ENCODE measurements at places on chromosomes 6 and 20.

GRCh38 chr6:10585209-10585845 is 64.2 kb downstream of the GCNT2 start:
- no peak for DNase-seq

- no peak for DNase-seq
Measured at GRCh38 chr6:139600343-139600742, 225.9 kb upstream of the CITED2 start.

DNA sequence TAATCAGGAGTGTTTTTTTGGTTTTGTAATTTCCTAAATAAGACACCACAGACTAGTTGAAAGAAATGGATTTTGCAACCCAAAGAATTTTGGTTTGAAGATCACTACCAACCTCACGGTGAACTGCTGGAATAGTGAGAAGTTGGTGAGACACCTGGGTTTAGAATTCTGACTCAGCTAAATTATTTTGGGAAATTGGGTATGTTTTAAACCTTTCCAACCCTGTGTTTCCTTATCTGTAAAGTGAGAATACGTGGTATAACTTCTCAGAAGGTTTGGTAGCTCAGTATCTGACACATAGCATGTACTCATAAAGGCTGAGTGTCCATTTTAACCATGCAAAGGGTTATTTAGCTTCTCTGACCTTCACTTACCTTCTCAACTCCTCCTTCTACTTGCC is 261.9 kb downstream of the FOXA2 start:
- no peak for DNase-seq

GRCh38 chr6:25301362-25301761 is 22.2 kb downstream of the CARMIL1 start:
- DNase-seq, result no peak

- no peak for DNase-seq
Measured at GRCh38 chr20:50471231-50471630, 39.0 kb upstream of the PTPN1 start.

- no peak for DNase-seq
Measured at GRCh38 chr6:111727802-111728201, 122.1 kb upstream of the TRAF3IP2 start.

GRCh38 chr6:68468244-68468884 is 166.7 kb upstream of the ADGRB3 start:
- DNase-seq, result no peak

DNA sequence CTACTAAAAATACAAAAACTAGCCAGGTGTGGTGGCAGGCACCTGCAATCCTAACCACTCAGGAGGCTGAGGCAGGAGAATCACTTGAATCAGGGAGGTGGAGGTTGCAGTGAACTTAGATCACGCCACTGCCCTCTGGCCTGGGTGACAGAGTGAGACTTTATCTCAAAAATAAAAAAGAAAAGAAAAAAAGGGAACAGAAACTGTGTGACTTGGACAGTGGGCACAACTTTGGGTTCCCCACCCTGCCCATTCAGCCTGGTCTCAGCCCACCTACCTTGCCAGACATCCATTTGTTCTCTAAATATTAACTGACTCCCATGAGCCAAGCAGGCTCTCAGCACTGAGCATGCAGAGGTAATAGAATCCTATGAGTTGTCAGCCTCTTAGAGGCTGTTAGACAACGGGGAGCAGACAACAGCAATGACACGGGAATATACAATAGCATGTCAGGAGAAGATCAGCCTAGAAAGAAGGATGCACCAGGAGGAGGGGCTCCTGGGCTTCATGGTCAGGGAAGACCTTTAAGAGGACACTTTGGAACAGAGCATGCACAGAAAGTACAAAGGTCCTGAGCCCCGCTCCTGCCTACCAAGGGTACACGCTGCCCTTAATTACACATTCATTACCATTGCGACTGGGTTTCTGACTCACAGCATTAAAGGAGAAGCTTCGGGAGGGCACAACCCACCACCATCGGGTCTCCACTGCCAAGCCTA is 20.0 kb downstream of the FAM209B start:
- no peak for DNase-seq

DNA sequence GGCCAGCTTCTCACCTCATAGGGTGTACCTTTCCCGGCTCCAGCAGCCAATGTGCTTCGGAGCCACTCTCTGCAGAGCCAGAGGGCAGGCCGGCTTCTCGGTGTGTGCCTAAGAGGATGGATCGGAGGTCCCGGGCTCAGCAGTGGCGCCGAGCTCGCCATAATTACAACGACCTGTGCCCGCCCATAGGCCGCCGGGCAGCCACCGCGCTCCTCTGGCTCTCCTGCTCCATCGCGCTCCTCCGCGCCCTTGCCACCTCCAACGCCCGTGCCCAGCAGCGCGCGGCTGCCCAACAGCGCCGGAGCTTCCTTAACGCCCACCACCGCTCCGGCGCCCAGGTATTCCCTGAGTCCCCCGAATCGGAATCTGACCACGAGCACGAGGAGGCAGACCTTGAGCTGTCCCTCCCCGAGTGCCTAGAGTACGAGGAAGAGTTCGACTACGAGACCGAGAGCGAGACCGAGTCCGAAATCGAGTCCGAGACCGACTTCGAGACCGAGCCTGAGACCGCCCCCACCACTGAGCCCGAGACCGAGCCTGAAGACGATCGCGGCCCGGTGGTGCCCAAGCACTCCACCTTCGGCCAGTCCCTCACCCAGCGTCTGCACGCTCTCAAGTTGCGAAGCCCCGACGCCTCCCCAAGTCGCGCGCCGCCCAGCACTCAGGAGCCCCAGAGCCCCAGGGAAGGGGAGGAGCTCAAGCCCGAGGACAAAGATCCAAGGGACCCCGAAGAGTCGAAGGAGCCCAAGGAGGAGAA is 10.5 kb downstream of the GNAS-AS1 start:
- no peak for DNase-seq

- no peak for DNase-seq
Measured at GRCh38 chr6:149974825-149975224, 11.1 kb downstream of the ULBP1 start.

DNA sequence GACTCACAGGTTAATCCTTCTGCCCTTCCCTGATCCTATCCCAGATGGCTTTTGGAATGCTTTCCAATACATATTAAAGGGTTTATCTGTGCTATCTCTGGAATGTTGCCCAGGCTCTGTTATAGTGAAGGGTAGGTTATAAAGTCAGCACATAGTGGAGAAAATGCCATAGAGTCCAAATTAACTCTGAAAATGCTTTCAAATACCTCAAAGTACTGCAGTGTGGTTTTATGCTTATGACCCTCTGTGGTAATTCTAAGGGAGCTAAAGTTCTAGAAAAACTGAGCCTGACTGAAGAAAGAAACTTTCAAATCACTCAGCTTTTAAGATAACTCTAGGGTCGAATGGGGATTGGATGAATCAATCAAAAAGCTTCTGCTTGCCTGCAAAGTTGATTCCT is 159.8 kb downstream of the PLCB1 start:
- no peak for DNase-seq

DNA sequence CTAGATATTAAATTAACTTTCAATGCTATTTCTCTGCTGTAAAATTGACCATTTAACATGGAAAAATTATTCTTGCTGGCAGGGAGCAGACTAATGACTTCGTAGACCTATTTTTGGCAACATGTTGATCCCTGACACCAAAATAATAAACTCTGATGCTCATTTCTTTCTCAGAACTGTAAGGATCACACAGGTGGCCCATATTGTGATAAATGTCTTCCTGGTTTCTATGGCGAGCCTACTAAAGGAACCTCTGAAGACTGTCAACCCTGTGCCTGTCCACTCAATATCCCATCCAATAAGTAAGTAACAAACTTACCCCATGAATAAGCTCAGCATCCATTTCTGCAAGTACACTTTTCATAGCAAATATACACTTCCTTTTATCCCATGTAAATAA is 387.5 kb downstream of the LAMA2 start:
- no peak for DNase-seq

DNA sequence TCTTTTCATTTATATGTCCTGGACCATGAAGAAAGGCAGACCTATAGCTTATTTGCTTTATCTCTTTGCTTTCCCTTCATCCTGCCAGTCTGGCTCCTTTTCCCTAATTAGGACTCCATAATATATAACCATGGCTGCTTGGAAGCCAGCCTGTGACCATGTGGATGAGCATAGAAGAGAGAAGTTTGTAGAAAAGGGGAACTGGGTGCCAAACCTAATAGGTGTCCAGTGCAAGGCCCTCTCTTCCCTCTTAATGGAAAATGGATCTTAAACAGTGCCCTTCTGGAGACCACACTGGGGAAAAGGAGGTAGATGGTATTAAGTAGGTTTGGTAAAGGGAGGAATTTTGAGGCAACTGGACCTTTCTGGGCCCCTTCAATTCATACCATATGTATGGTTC is 16.7 kb upstream of the OSTM1 start:
- DNase-seq, result no peak

DNA sequence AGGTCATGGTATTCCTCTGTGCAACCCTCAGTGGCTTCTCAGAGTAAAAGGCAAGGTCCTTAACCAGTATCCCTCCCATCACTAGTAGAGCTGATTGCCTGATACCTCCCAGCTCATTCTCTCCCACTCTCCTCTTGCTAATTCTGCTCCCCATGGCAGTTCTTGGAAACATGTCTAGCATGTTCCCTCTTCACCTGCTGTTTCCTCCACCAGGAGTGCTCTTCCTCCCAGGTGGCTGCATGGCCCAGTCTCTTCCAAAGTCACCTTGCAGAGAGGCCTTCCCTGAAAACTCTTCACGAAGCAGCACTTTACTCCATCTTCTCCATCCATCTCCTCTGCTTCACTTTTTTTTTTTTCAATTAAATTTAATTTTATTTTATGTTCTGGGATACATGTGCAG is 36.2 kb upstream of the OLIG3 start:
- DNase-seq, result no peak

DNA sequence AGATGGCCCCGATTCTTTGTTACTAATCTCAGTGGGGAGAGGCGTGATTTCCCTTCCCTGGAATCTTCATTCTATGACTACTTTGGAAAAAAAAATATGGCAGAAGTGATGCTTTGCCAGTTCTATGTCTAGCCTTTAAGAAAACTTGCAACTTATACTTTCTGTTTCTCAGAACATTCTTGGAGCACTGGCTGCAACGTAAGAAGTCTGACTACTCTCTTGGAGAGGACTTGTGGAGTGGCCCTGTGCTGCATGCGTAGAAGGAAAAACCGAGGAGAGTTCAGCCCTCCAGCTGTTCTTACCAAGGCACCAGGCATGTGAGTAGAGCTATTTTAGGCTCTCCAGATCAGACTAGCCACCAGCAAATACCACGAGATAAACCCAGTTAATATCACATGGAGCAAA is 77.6 kb upstream of the STXBP5 start:
- DNase-seq, result no peak

Measured in stimulated activated CD8-positive, alpha-beta memory T cell treated with anti-CD3 and anti-CD28 coated beads, Interleukin-15, amount 100 ng/mL, for 48 hours (primary cell).